ENCODE measurements at places on chromosomes 12 and 14.

GRCh38 chr14:75542588-75543091 lies 20.4 kb downstream of the BATF start:
- no peak for DNase-seq

- DNase-seq: peak; percentile 49
Observed at GRCh38 chr12:62332598-62332997, 72.4 kb downstream of the USP15 start.

DNA sequence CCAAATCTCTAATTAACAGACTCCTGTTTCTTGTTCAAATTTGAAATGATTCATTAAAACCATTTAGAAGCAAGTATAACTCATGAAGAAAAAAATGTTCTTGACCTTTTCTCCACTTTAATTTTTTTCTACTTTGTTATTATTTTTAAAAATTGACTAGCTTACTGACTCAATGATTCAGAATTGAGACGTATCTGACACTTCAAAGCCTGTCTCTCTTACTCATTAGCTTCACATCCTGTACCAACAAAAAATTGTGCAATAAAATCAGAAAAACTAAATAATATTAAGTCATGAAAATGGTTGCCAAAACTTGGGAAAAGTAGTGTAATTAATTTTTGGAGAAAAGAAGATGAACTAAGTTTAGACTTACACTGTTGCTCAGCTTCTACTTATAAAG lies 331.2 kb downstream of the SLC16A7 start:
- DNase-seq: no peak

GRCh38 chr14:68268719-68269118 lies 449.1 kb downstream of the RAD51B start:
- no peak for DNase-seq

DNA sequence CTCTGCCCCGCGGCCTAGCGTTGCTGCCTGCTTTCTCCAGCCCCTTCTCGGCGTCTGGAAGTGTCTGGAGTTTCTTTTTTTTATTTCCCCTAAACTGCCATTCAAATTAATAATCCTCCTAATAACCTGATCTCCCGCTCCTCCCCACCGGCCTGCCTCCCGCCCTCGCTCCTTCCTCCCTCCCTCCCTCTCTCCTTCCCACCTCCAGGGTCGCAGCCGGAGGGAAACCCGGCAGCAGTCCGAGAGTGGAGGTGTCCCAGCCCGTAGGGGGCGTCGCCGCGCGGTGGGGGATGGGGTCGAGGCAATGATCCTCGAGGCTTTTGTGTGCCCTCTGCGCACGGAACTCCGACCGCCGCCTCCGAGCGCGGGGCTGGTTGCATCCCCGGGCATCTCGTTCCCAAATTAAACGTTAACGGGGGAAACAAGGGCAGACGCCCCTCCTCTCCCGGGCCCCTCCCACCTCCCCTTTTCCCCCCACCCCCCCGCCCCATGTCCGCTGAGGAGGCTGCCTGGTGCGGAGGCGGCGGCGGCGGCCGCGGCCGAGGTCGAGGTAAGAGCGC lies 1.0 kb upstream of the SOCS2 start:
- DNase-seq: peak; percentile 46

GRCh38 chr12:27236498-27236897 lies 7.6 kb upstream of the STK38L start:
- peak; percentile 63 for DNase-seq

DNA sequence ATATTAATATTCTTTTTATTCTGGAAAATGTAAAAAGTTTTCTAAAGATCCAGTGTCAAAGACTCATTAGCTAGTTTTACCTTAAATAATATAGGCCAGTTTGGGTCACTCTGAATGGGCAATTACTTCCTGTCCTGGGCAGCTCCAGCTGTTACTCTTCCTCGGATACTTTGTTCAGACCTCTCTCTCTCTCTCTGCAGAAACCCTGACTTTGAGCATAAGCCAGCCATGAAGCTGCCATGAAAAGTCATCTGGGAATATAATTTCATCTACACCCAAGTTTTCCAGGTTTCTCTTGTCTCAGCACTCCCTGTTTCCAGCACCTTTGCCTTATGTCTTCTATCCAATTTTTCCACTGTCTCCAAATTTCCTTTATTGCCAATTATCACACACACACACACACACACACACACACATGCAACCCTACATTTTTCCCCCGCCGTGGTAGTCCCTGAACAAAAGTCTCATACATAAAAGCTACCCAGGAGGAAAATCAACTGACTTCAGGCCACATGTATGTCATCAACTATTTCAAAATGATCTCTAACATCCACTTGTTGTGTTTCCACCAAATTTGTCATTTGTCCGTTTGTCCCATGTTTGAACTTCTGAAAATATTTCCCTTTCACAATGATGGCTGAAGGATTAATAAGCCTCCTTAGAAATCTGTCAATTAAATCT lies 318.1 kb downstream of the SSPN start:
- no peak for DNase-seq

GRCh38 chr12:121452340-121452984 lies 52.5 kb downstream of the RNF34 start:
- no peak for DNase-seq

DNA sequence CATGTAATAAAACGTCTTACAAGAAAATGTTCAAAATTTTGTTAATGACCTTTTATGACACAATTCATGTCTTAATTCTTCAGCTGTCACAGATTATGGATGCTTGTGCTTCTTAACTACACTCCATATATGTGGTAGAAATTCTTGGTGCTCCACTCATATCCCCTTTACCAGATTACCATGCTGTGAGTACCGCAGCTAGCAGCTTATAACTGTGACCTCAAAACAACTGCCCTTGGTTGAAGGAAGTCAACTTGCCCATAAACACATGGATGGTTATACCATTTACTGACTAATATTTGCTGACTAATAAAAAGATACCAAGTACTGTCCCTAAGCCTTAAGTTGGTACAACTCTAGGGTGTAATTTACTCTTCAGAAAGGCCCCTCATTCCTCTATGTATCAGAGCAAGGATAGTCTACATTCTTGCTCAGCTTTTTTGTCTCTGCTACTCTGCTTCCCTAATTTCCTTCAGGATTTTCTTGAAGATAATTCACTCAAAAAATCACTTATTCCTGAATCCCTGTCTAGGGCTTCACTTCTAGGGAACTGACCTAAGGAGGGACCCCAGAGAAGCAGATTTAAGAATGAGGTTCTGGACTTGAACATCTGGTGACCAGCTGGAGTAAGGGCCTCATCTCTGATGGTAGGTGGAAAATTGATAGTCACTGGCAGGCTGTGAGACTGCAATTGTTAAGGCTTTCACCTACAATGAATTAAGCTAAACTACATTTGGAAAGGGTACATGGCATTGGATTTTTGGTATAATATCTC lies 152.3 kb downstream of the SLC6A15 start:
- DNase-seq: no peak

DNA sequence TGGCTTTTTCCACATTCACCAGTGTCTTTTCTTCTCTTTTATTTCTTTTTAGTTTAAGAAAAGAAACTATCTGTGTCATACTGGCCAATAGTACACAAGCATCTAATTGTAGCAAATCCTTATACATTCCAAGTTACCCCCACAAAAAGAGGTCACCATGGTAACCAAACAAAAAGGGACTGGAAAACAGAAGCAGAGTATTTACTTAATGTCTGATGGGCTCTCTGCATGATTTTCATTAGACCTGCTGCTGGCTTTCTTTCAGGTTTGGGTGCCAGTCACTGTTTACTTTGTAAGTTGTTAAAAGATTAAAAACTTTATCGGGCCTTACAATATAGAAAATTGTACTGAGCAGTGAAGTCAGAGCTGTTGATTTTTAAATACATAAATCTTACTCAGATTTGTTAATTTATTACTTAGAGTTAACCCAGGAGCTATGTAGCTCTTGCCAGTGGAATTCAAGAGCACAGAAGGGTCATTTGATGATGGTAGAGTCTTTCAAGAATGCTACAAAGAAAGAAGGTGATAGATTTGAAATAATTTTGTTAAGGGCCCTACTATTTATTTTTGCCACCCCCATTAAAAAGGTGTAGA lies 123.9 kb downstream of the BRMS1L start:
- no peak for DNase-seq

- DNase-seq: no peak
Observed at GRCh38 chr12:45220363-45220931, 4.6 kb downstream of the ANO6 start.

DNA sequence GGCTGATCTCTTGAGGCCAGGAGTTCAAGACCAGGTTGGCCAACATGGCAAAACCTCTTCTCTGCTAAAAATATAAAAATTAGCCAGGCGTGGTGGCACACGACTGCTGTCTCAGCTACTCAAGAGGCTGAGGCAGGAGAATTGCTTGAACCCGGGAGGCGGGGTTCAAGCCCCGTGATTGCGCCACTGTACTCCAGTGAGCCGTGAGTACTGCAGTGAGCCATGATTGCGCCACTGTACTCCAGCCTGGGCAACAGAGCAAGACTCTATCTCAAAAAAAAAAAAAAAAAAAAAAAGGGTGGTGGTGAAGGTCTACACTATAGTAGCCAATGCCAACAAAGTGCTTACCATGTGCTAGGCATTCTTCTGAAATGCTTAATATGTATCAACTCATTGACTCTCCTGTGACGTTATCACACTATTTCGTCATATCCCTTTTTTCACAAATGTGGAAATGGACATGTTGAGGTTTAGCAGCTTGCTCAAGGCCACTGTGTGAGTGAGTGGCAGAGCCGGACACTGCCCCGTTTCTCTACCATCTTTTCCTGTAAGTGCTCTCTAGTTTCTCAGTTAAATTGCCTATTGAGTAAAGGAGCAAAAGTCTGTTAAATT lies 59.6 kb downstream of the GNS start:
- no peak for DNase-seq

DNA sequence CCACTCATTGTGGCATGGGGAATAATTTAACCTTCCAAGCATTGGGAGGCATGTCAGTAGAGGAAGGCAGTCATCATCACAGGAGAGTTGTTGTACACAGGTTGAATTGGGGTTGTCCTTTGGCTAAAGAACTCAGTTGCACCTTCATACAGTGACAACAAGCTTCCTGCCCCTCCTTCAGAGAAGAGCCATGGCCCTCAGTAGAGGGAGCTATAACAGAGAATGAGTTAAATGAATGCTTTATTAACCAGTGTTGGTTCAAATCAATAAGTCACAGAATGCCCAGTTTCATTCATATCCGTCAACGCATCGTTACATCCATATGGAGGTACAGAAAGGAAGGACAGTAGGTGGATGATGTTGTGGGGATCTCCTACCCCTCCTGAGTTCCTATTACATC lies 4.8 kb downstream of the IFNG-AS1 start:
- DNase-seq: no peak

GRCh38 chr12:89700191-89700810 lies 8.3 kb downstream of the ATP2B1 start:
- no peak for DNase-seq

DNA sequence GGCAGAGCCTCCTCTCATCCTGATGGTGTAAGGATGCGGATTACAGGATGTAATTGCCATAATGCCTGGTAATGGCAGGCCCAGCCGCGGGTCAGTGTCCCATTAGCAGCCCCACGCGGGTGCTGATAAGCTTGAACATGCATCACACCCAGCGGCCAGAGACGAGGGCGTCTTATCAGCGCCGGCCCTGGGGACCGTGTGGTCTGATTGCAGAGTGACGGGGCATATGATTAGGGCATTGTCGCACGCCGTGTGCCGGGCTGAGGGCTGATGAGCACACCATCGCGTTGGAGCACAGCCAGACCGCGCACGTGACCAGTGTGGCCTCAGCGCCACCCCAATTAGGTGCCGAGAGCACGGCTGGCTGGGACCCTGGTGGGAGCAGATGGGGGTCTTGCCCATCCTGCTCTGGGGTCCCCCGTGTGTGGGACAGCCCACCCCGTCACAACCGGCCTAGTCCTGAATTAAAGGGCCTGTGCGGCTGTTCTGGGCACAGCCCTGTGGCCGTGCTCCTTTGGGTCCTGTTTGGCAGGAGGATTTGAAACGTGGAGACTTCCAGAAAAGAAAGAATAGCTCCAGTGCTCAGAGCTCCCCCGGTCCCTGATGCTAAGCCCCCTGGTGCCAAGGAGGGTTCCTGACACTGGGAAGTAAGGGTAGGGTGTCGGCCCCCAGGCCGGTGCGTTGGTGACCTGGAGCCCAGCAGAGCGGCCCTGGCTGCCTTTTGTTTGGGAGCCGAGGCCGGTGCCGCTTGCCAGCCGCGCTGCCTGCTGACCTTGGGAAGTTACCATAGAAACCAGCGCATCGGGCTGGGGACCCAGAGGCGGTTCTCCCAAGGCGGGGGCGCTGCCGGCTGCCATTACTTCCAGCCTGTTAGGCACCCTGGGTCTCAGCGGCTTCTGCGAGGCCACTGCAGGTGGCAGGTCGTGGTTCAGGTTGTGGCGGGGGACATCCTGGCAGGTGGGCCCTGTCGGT lies 20.7 kb downstream of the KIF26A start:
- no peak for DNase-seq

DNA sequence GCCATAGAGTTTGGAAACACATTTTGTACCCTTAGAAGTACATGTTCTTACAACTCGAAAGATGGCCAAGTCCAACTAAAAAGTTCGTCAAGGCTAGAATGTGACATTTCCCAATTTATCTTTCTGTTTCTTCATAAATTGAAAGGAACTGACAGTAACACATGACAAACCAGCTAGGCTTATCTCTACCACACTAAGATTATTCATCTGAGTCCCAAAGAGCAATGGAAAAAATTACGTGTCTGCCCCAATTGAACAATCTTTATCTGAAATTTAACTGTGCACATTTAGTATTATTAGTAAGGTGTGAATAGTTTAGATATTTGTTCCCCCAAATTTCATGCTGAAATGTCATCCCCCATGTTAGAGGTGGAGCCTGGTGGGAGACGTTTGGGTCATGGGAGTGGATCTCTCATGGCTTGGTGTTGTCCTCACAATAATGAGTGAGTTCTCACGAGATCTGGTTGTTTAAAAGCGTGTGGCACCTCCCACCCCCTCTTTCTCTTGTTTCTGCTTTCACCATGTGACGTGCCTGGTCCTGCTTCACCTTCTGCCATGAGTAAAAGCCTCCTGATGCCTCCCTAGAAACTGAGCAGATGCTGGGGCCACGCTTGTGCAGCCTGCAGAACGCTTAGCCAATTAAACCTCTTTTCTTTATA lies 13.3 kb downstream of the CPM start:
- no peak for DNase-seq

- DNase-seq: no peak
Observed at GRCh38 chr14:75315144-75315543, 36.5 kb downstream of the FOS start.

GRCh38 chr14:104898870-104899510 lies 25.7 kb upstream of the PLD4 start:
- no peak for DNase-seq
